ENCODE measurements at places on chromosomes 12 and 14. TPM values are rescaled to one million over a fixed set of nuclear protein-coding genes. Genes with fewer than 3 reads are reported as not detected.
A peak's percentile ranks its signal among the peaks of the same experiment; 100 is the strongest.

DNA sequence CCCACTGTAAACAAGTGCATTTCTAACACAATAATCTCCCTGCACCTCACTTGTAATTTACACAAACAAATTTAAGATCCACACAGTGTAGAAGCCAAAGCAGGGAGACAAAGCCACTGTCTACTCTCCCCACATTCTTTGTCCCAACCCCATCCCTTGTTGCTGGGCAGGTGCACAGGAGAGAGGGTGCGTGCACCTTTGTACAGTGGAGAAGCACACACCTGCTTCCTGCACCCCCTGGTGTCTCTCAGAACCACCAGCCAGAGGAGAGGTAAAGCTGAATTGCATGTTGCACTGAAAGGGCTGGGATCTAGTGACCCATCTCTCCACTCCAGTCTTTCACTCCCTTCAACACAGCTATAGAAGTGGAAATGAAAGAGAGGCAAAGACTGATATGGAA is 51.4 kb upstream of the IFNG-AS1 start:
- no peaks in the 10 kb centered on the region for H3K36me3 ChIP-seq
- DNase-seq, result no peak
- H3K4me1 ChIP-seq, result peaks cover 32% of the 10 kb centered on the region
- H3K4me3 ChIP-seq, result no peak overlapping the region
- H3K27ac ChIP-seq, result no peak overlapping the region

CLEC9A gene
- polyA plus RNA-seq, result not detected

DNA sequence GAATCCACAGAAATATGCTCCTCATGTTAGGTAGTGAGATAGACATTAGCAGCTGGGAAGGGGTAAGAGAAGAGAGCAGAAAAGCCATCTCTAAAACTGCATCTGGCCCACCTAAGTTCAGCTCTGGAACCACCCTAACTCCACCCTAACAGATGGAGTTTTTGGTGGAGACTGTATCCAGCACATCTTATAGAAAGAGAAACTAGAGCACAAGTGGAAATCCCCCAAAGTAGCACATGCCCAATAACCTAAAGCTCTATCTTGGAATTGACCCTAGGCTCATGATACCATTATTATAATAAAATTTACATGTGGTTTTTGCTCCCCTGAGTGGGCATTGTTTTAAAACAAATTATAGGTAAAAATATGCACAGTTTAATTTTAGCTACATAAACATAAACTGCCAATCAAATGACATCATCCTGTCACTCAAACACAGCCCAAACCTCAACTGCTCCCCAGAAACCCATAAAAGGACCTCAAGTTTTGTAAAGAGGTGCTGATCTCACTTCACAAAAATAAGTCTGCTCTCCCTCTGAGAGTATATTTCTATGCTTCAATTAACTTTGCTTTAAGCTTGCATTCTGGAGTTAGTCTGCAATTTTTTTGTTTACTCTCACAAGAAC is 206.4 kb downstream of the PIK3C2G start:
- H3K36me3 ChIP-seq, result no peaks in the 10 kb centered on the region
- H3K27ac ChIP-seq, result no peak overlapping the region
- H3K27me3 ChIP-seq, result no peaks in the 10 kb centered on the region
- no peak for DNase-seq
- H3K4me3 ChIP-seq, result no peak overlapping the region
- H3K4me1 ChIP-seq, result no peaks in the 10 kb centered on the region

- DNase-seq, result no peak
- peaks cover 5% of the 10 kb centered on the region for H3K4me1 ChIP-seq
- no peaks in the 10 kb centered on the region for H3K27me3 ChIP-seq
Measured at GRCh38 chr12:80756875-80757274, 40.2 kb downstream of the MYF5 start.

GRCh38 chr12:50981319-50982239 is 29.2 kb downstream of the HIGD1C start:
- DNase-seq, result no peak
- H3K4me3 ChIP-seq, result no peak overlapping the region
- peaks cover 19% of the 10 kb centered on the region for H3K36me3 ChIP-seq

DNA sequence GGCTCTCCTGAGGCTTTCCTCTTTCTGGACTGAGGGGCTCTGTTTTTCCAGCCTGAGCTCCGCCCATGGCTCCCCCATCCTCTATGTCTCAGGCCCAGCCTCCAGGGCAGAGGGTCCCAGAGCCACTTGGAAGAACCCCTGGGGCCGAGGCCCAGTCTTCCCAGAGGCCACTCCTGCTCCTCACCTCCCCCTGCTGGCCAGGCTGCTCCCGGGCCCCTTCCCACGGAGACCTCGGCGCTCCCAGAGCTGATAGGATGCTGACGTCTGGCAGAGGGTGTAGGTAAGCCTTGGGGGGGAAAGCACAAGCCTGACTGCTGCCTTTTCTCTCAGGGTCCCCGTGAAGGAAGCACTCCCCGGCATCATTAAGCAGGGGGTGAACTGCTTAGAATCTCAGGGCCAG is 51.4 kb downstream of the ERH start:
- H3K36me3 ChIP-seq, result no peaks in the 10 kb centered on the region
- no peaks in the 10 kb centered on the region for H3K4me1 ChIP-seq
- peak; percentile 34 for DNase-seq
- no peak overlapping the region for H3K27ac ChIP-seq

IFNG gene
- not detected for polyA plus RNA-seq

GRCh38 chr14:61561104-61561503 is 134.2 kb upstream of the HIF1A start:
- no peaks in the 10 kb centered on the region for H3K36me3 ChIP-seq
- H3K27ac ChIP-seq, result peak overlapping the region; percentile 83
- no peak for DNase-seq
- peaks cover 30% of the 10 kb centered on the region for H3K4me1 ChIP-seq

DNA sequence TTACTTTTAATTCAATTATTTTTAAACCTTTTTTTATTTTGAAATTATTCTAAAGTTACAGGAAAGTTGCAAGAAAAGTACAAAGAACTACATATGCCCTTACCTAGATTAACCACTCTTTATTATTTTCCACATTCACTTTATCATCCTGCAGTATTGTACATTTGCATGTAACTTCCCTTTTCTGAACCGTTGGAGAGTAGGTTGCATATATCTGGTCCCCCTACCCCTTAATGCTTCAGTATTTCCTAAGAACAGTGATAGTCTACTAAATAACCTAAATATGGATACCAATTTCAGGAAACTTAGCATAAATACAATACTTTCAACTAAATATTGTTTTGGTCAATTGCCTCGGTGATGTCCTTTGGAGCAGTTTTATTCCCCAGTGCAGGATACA is 15.0 kb downstream of the G2E3 start:
- no peak overlapping the region for H3K4me3 ChIP-seq
- DNase-seq, result no peak
- H3K4me1 ChIP-seq, result peaks cover 7% of the 10 kb centered on the region
- no peaks in the 10 kb centered on the region for H3K27me3 ChIP-seq
- H3K27ac ChIP-seq, result no peak overlapping the region

DNA sequence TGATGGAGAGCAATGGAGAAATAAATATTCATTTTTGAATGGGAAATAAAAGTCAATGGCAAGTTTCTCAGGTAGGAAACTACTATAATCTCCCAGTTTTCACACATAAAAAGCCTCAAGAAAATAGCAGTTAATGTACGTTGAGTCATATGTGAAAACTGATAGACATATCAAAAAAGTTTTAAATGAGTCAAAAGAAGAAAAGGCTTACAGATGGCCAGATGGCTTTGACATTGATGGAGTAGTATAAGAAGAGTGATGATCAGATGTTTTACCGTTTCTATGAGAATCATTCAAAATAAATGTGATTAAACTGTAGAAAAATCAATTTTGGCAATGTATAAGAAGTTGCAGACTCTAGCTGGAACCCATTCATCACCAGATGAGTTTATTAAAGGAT is 97.8 kb downstream of the LLPH start:
- no peak overlapping the region for H3K27ac ChIP-seq
- no peak overlapping the region for H3K4me3 ChIP-seq
- no peaks in the 10 kb centered on the region for H3K27me3 ChIP-seq
- H3K36me3 ChIP-seq, result no peaks in the 10 kb centered on the region

- DNase-seq, result no peak
- H3K27ac ChIP-seq, result peak overlapping the region; percentile 73
- peaks cover 45% of the 10 kb centered on the region for H3K4me1 ChIP-seq
- H3K36me3 ChIP-seq, result no peaks in the 10 kb centered on the region
Measured at GRCh38 chr12:57887631-57888408, 41.3 kb upstream of the CTDSP2 start.
